AG04450 (cell line): ENCODE measurements at places on chromosomes 1 and 21.

GRCh38 chr1:111214074-111214801 is 13.3 kb upstream of the CHI3L2 start:
- no peak for DNase-seq

GRCh38 chr1:21630571-21631343 is 38.4 kb downstream of the RAP1GAP start:
- no peak for DNase-seq

- no peak for DNase-seq
These were observed 21.4 kb upstream of the PADI4 start for GRCh38 chr1:17286646-17287045.

GRCh38 chr1:228778961-228779360 is 43.7 kb downstream of the RHOU start:
- no peak for DNase-seq

GRCh38 chr1:197782722-197783360 is 7.6 kb upstream of the DENND1B start:
- no peak for DNase-seq

DNA sequence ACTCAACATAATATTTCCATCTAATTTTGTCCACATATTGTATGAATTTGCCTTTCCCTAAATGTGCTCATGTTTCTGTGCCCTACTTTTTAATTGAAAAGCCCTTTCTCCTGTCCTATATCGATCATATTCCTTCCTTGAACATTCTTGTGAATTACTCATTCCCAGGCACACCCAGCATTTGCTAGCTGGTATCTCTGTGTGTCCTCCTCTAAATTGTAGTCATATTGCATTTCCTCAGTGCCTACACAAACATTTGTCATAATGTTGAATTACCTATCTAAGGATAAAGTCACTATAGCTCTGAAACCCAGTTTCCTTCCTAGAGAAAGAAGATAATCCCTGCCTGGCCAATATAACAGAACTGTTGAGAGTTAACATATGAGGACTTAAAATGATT is 39.6 kb upstream of the TBX15 start:
- DNase-seq, result no peak

DNA sequence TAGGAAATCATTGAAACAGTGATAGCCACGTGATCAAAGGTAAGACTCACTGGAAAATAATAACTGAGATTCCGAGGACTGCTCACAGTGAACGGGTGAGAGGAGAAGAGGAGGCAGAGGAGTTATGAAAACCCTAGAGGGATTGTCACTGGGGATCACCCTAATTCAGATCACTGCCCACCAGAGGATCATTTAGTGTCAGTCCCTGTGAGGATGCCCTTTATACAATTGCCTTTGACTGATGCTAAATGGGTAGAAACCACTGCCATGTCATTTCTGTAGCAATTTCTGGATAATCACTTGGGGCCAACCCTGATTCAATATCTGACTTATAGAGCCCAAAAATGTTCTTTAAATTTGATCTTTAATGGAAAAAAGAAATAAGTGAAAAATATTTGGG is 14.1 kb upstream of the VAV3 start:
- no peak for DNase-seq

DNA sequence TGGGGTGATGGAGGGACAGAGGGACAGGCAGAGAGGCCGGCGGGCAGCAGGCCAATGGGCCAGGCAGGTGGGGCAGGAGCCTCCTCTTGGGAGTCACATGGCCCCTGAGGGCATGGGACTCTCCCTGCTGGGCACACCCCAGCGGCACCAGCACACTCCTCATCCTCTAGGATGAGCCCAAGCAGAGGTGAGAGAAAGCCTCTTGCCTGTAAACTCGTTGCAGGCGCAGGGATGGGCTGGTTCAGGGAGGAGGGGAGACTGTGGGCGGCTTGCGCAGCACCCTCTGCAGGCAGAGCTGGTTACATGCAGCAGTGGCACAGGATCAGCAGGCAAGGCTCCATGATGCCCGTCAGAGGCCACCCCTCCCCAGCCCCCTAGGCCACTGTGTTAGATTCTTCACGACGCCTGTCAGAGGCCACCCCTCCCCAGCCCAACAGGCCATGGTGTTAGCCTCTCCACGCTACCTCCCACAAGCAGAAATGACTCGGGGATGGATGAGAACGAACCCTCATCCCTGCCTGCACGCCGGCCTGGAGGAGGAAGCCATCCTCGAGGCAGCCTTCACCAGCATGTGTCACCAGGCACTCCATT is 209.7 kb upstream of the VAMP3 start:
- no peak for DNase-seq

GRCh38 chr1:89719502-89720306 is 86.8 kb downstream of the LRRC8C start:
- DNase-seq, result no peak

DNA sequence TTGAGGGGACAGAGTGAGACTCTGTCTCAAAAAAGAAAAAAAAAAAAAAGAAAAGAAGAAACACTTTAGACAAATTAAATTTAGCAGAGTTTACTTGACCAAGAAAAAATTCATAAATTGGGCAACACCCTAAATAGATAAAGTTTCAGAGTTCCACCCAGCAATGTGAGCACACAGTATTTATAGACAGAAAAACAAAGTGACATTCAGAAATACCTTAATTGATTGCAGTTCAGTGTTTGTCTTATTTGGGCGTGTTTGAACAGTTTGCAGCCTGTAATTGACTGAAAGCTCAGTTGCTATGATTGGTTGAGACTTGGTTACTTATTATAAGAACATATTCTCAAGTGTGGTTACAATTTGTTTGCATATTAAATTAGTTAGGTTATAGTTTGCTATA is 603.5 kb upstream of the NEGR1 start:
- DNase-seq, result no peak

DNA sequence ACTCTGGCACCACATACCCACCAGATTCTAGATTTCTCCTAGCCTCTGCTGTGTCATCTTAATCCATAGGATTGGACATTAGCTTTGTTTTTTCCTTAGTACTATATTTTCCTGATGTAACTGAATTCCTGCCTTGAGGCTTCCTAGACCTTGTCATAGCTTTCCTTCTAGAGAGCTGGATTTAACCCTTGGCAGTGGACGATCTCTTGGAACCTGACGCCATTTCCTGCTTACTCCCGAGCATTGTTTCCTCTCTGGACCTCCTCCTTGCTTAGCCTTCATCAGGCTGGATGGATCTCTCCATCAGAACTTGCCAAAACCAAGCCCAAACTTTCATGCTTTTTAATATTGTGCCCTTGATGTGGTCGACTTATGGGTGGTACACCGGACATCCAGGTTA is 1.5 kb downstream of the APOBEC4 start:
- DNase-seq, result no peak

GRCh38 chr1:224168859-224169380 is 14.1 kb upstream of the DEGS1 start:
- no peak for DNase-seq

DNA sequence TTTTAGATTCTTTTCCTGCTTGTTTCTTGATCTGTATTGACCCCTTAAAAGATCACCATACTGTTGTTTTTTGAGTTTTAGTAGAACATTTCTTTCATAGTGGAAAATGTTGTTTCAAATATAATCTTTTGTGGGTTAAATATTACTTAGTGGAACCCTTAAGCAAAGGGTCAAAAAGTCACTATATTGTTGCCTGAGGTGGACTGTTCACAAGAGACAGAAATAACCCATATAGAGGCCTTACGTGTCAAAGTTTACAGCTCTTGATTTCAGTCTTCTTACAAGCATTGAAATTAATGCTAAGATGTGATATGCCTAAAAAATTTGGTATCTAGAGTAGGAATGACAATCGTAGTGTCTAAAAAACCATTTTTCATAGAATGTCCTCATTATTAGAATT is 6.3 kb downstream of the DNAJB4 start:
- no peak for DNase-seq

DNA sequence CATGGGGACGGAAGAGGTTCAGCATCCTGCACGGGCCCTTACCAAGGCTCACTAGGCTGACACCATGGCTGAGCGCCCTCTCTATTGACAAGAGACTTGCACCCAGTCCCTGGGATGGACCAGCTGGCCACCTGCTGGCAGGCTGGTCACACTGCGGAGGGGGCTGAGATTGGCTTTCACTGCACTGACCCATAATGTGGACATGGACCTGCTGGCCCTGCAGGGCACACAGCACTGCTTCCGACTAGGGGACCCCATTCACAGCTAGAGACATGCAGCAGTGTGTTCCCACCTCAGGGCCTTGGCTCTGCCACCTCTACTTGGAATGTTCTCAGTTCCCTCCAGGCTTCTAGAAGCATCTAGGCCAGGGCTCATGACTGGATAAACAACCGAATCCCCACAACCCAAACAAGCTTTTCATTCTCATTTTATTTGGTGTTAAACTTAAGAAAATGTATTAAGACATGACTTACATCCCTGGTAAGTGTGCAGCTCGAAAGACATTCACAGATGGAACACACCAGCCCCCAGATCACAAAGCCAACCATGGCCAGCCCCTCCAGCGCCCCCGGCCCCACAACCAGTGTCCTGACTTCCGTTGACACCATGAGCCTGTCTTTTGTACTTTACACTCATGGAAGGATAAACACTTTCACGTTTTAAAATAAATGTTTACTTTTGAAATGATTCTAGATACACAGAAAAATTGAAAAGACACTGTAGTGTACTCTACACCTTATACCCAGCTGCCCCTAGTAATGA is 9.3 kb upstream of the SRARP start:
- DNase-seq, result no peak

GRCh38 chr1:116119876-116120275 is 8.7 kb downstream of the MAB21L3 start:
- DNase-seq, result no peak

DNA sequence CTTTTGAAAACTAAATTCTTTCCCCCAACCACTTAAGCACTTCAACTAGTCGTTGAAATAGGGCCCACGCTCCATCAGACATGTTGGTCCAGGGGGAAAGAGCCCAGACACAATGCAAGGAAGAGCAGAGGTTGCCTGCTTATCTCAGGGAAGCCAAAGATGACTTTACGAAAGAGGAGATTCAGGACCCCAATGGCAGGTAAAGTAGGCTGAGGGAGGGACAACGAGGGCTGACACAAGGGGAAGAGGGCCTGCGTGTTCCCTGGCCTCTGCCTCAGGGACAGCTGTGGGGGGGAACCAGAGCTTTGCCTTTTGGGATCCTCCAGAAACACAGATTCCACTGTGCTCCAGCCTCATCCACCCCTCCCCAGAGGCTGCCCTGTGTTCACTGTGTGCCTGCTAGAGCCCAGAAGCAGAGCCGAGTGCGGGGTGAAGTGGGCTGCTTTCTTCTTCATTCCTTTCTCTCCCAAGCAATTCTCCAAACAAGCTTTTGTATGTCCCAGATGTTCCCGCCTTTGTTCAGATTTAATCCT is 135.5 kb upstream of the GRIK3 start:
- no peak for DNase-seq

- DNase-seq, result no peak
These were observed 50.9 kb downstream of the PIGK start for GRCh38 chr1:77168358-77168757.
